NCI-H2227 treated with DMSO at 0.1 percent for 48 hours (cell line): ENCODE measurements at places on chromosomes 1 and 21.

- no peak for DNase-seq
Measured at GRCh38 chr1:233215135-233215760, 80.3 kb downstream of the PCNX2 start.

- DNase-seq: no peak
Measured at GRCh38 chr1:91795591-91796389, 90.2 kb downstream of the TGFBR3 start.

GRCh38 chr1:19096036-19096833, 113.8 kb downstream of the UBR4 start:
- no peak for DNase-seq

DNA sequence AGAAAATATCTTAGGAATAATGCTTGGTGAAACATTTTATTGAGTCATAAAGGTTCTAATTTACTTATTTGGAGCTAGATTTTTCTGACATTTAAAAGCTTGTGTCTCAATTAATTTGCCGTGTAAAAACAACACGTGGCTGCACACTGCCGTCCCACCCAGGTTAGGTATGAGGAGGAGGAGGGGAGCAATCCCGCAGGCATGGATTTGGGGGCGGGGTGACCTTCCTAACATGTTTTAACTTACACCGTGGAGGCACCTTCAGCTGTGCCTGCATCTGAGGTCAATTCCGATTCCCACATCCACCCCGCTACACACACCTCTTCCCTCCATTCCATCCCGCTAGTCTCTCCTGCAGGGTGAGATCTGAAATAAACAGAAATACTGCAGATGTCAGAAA, 28.5 kb upstream of the UMODL1 start:
- DNase-seq: no peak

GRCh38 chr1:247935781-247936180, 11.1 kb downstream of the OR2AJ1 start:
- DNase-seq: no peak

- DNase-seq: peak; percentile 66
Measured at GRCh38 chr1:201171063-201172036, 17.1 kb upstream of the TMEM9 start.

DNA sequence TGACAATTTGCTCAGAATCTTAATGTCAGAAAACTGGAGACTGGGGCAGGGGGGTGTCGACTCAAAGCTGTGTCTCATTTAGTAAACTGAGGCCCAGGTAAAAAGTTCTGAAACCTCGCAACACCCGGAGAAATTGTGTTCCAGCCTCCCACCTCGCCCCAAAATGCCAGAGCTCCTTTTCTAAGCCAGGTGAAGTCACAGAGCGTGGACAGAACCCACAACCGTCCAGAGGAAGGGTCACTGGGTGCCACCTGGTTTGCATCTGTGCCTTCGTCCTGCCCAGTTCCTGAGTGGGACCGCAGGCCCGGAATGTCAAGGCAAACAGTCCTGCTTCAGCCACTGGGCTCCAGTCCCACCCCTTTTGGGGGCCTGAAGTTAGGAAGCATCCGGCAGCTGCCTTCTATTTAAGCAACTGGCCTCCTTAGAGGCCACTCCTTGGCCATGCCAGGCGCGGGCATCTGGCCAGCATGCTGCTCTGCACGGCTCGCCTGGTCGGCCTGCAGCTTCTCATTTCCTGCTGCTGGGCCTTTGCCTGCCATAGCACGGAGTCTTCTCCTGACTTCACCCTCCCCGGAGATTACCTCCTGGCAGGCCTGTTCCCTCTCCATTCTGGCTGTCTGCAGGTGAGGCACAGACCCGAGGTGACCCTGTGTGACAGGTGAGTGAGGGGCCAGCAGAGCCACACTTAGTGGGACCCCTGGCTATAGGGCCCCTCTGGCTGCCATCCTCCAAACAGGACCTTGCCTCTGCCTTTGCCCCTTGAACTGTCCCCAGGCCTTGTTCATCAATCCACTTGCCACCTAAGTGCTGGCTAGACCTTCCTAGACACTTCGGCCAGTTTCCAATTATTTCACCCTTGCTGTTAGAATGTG, at the start of gene TAS1R1:
Gene TAS1R1, plus strand, starts transcription at position 401 of the 872 bp plus-strand sequence. Its CDS starts 67 bp downstream, at position 468.
- no peak for DNase-seq

GRCh38 chr1:86155807-86156565, 586 bp downstream of the COL24A1 start:
- DNase-seq: no peak

GRCh38 chr1:44807364-44808062, 362 bp upstream of the DYNLT4 start:
- no peak for DNase-seq

GRCh38 chr1:19272064-19272463, 16.5 kb downstream of the AKR7A3 start:
- DNase-seq: no peak

- DNase-seq: no peak
Measured at GRCh38 chr1:222033450-222033849, 291.6 kb upstream of the DUSP10 start.

DNA sequence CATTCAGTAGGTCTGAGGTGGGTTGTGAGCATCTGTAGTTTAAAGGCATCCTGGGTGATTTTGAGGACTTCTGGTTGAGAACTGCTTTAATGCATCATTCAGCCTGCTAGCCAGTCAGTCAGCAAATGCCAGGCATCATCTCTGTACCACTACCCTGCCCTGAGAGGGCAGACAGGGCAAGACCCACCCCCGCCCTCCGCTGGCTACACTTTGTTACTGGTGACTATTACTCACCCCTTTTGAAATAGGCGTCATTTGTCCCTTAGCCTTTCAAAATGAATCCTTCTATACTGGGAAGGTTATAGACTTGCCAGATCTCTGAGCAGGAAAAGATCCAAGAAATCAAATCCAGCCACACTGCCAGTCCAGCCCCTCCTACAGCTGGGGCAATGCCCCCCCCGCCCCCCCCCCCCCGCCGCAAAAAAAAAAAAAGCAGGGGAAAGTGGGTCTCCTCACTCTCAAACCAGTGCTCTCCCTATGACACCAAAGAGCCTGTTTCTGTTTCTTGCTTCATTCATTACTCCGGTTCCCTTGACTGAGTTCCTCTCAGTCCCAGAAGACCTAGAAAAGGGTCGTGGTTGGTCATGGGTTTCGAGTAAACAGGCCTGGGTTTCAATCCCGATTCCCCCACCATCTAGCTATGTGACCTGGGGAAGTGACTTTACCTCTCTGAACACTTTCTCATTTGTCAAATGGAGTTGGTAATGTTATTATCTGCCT, 4.4 kb downstream of the SELENON start:
- DNase-seq: no peak

DNA sequence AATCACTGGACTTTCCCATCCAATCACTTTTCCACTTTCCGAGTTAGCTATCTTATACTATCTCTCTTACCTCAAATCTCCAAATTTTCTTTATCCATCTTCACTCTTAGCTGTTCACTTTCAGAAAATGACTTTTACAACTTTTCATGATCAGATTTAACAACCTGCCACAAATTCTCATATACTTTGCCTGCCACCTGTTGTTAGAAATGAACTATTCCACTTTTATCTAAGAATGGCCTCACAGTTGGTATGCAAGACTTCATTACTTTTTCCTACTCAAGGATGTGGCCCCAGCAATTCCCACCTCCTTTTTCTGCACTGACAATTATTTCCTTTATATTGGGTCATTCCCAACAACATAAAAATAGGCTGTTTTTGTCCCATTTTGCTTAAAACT, 93.6 kb upstream of the DEPDC1 start:
- DNase-seq: no peak

DNA sequence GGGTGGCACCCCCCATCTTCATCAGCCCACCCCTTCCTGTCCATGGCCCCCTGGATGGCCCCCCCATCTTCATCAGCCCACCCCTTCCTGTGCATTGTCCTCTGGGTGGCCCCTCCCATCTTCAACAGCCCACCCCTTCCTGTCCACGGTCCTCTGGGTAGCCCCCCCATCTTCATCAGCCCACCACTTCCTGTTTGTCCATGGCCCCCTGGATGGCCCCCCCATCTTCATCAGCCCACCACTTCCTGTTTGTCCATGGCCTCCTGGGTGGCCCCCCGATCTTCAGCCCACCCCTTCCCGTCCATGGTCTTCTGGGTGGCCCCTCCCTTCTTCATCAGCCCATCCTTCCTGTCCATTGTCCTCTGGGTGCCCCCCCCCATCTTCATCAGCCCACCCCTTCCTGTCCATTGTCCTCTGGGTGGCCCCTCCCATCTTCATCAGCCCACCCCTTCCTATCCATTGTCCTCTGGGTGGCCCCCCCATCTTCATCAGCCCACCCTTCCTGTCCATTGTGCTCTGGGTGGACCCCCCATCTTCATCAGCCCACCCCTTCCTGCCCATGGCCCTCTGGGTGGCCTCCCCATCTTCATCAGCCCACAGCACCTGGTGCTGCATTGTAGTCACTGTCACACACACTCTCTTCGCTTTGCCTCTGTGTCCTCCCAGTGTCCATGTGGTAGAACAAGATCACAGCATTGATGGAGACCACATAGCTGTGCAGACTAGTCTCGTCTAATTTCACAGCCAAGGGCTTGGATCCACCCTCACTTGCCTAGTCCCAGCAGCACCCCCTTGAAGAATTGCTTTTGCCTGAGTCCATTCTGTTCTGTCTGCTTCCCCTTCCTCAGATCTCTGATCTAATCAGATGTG, 95.9 kb downstream of the PCBP3 start:
- DNase-seq: no peak

DNA sequence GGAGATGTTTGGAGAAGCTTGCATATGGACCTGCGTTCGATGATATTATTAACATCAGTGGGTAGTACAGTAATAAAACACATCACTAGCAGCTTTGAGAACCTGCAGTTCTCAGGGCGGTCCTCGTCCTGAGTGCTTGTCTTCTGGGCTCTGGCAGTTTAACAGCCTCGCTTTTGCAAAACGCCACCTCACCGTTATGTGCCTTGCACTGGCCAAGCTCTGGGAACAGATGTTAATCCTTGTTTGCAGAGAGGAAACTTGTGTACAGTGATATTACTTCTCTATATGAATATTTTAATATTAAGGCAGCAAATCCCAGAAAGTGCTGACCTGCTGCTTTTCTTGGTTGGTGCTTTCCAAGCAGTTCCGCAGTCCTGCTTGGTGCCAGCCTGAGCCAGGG, 167.4 kb upstream of the TMEM51 start:
- DNase-seq: no peak

DNA sequence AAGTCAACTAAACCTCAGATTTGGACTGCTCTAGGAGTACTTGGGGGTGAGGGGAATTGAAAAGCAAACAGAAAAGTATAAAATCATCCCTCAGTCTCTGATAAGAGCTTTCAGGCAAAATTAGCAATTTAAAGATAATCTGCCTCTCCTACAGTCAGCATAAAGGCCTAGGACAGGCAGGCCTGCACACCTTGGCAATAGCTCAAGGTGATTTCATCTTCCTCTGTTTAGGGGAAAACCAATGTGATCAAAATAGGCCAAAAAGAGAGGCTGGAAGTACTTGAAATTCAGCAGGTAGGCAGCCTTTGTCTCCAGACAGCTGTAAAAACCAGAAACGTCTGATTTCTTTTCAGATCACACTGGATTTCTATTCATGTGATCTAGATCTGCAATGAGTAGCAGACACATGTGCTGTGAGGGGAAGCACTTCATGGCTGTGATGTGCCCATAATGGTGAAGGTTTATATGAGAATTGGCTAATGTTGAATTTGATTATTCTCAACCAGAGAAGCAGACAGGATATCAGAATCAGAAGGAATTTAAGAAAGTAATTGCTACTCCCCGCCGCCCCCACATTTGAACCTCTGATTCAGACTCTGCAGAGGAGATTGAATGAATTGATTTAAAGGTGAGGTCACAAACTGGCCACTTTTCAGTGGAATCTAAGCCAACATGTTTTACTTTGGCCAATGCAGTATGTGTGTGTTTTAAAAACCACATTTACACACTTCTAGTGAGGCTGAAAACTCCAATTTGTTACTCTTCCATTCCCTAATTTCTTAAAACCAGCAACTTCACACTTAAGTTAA, 45.8 kb upstream of the DNASE2B start:
- no peak for DNase-seq

DNA sequence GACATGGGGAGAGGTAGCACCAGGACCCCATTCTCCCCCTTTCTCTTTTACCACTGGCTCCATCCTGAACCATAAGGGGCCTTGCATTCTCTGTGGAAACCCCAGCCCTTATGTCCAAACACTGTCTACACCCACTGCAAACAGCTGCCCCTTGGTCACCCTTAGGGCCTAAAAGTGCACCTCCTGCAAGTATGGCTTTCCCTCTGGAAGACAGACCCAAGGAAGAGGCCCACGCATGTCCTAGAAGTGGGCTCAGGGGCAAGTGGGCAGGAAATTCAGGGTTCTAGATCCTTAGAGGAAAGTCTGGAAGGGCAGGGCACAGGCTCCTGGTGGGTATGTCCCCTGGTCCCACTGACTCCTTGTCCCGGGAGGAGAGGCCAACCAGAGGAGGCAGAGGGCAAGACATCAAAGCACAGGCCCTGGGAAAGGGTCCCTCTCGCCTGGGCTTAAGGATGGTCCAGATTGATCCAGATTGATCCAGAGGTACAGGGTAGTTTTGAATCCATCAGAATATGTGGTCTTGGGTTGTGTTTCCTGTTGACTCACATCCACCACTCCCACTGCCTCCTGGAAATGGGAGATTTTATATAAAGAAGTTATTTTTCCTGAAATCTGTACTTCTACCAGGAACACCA, 150.9 kb downstream of the GRIK3 start:
- no peak for DNase-seq

GRCh38 chr1:6171548-6172124, 8.5 kb downstream of the CHD5 start:
- DNase-seq: peak; percentile 0

GRCh38 chr1:187070076-187070475, 241.3 kb downstream of the PLA2G4A start:
- peak; percentile 9 for DNase-seq

DNA sequence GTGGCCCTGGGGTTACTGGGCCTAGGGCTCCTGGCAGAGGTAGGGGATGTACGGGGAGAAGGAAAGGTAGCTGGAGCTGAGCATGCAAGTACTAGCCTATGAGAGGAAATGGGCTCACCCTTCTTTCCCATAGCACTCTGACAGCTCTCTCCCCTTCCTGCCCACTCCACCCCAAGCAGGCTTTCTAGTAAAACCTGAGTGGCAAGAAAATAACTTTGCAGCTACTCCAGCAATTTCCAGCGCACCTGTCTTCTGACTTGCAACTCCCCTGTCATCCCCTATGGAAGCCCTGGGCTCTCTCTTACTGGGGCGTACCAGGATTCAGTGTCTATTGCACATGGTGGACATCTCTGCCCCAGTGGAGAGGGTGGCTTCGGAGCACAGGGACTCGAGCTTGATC, 6.7 kb upstream of the IVL start:
- no peak for DNase-seq

DNA sequence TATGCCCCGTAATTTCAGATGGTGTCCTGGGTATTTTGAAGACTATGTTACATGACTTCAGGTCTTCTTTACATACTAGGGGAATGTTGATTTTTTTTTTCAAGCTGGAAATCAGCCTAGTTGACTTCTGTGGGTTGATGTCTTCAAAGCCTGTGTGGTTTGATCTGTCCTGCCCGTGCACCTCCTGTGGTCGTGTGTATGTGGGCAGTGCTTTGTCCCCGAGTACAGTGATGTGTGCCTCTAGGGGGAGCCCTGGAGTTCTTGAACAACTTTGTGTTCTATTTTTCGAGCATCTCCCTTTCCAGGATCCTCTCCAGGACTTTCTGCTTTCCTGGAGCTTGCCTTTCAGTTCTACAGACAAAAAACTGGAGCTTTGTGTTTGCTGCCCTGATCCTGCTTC, 28.9 kb downstream of the OBSCN start:
- DNase-seq: no peak
